ENCODE measurements at places on chromosomes 12 and 14.

DNA sequence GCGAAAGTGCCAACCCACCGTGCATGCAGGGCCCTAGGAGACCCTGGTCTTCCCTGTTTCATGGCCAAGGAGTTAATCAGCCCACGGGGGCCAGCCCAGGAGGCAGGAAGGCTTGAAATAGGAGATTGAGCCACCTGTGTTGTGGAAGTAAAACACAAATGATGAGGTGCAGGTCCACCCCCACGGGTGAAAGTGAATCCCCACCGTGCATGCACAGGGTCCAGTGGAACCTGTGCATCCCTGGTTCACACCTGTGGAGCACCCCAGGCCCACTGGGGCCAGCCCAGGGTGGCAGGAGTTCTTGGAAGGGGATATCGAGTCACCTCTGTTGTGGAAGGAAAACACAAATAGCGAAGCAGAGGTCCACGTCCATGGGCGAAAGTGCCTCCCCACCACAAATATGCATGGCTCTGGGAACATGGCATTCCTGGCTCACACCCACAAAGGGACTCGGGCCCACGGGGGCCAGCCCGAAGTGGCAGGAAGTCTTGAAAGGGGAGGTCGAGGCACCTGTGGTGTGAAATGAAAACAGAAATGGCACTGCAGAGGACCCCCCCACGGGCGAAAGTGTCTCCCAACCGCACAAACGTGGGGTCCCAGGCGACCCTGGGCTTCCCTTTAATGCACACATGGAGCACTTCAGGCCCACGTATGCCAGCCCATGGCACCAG, 381.5 kb downstream of the ALG10 start:
- DNase-seq = no peak

GRCh38 chr14:68444449-68445168, 348.3 kb downstream of the ZFP36L1 start:
- no peak for DNase-seq

DNA sequence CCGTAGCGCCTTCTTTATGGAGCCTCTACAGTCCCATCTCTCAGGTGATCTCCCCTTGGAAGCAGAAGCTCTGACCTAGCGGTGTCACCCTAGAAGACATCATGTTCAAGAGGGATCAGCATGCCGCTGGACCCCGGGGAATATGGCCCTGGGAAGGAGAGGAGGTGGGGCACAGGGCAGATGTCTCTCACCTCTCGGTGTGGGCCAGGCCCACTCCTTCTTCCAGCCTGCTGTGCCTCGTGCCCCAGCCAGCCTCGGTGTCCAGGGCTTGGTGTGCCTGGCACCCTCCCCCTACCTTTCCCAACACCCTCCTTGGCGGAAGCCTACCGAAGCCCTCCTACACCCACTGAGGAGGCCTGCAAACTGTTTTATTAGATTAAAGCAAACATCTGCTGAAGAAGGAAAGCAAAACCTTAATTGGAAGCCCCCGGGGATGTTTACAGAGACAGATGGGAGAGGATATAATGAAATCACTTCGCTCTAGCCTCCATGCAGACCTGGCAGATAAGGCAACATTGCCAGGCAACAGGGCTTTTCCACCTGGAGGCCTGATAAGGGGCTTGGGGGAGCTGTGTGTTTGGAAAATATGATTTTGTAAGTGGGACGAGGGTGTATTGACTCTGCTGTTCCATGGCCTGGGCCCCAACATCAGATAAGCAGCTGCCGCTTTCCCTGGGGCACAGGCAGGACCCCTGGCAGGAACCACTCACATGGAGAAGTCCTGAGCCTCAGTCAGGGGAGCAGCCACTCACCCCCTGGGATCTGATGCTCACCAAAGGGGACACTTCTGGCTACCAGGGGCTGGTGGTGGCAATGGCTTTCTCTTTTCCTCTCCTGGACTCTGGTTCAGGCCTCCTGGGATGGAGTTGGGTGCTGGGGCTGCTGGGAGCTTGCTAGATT, 5.7 kb upstream of the CHGA start:
- no peak for DNase-seq

DNA sequence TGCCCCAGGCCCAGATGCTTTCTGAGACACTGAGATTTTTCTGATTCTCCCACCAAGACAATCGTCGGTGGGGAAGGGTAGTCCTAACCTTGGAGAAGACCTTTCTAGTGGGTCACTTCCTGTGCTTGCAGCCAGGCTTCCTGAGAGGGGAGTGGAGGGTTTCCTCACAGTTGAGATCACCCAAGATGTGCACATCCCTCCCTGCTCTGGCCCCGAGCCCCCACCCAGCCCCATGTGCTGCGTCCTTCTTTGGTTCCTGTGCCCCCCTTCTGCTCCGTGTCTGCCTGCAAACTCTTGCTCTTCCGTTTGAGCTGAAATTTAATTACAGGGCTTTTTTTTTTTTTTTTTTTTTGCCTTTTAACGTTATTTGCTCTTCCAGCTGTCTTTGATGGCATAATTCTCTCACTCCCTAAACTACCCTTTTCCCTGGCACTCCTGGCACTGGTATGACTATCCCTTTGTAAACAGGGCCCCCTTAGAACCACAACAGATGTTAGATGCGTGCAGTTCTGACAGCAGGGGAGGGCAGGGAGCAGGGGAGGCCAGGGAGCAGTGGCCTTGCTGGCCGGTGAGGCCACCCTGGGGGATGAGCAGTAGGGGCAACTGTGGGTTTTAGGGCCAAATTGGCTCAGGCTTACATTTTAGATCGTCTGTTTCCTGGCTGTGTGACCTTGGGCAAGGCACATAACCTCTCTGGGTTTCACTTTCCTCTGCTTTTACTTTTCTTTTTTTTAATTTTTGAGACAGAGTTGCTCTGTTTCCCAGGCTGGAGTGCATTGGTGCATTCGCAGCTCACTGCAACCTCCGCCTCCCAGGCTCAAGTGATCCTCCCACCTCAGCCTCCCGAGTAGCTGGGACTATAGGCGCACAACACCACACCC, 144.5 kb downstream of the PHETA1 start:
- DNase-seq = no peak

DNA sequence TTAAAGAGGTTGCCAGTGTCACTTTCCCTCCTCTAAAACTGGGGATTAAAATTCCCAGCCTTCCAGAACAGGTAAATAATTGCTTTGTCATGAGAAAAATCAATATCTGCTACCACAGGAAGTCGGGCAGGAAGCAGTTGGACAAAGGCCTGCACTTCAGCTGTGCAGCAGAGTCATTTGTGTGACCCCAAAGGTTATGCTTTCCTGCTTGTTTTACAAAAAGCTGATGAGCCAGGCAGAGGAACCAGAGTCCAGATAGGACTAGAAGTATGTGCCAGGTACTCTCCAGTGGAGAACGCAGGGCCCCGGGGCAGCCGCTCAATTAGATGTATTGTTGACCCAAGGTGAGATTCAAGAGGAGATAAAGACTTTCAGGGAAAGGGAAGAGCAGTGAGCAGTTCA, 117.1 kb upstream of the FRMD6 start:
- no peak for DNase-seq

DNA sequence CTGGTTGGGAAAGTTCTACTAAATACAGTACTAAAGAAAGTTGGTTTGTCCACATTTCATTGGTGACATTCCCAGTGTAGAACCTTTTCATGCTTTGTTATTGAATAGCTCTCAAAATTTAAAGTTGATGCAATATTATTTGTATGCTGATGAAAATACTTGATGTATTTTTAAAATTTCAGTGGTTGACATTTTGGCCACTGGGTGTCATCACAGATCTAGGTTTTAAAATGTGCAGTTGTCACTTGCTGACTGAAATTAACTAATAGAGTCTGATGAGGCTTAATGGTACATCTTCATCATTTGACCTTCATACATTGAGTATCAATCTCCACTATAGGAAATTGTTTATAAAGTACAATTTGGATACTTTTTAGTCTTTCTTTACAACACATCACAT, 37.1 kb downstream of the CMAS start:
- DNase-seq = no peak

- DNase-seq = no peak
Observed at GRCh38 chr12:10170216-10170615, 1.7 kb downstream of the OLR1 start.

DNA sequence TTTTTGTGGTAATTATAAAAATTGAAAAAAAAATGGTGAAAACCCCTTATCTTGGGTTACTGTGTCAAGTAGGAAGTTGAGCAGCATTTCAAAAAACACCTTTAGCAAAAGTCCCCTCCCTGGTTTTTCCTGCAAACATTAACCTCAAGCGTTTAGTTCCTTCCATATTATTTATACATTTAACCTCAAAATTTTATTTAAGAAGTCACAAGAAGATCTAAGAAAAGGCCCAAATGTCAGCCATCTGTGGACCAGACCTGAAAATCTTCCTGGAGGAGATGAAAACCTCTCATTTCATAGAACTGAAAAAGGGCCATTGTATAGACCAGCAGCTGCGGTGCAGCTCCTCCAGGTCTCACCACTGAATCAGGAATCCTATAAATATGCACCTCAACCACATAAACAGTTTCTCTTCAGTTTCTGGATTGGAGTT, 40.4 kb upstream of the BTG1 start:
- DNase-seq = no peak

GRCh38 chr12:53431187-53431586, 7.5 kb downstream of the AMHR2 start:
- DNase-seq = no peak

- DNase-seq = no peak
Observed at GRCh38 chr14:59811815-59812214, 58.8 kb downstream of the RTN1 start.

DNA sequence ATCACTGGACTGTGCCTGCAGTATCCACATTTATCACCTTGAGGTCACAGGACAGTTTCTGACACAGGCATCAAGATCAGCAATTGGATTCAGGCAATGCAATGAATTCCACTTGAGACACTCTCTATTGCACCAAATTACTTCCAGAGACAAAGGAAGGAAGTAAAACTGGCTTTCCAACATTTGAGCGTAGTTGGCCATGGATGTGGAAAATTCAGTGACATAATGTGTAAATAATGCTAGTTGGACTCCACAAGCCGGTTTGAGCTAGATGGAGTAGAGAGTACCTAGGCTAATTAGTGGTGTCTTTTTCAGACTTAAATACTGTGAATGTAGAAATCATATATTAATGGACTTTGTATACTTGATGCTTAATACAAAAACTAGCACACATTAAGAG, 168.3 kb upstream of the SYT1 start:
- DNase-seq = no peak

DNA sequence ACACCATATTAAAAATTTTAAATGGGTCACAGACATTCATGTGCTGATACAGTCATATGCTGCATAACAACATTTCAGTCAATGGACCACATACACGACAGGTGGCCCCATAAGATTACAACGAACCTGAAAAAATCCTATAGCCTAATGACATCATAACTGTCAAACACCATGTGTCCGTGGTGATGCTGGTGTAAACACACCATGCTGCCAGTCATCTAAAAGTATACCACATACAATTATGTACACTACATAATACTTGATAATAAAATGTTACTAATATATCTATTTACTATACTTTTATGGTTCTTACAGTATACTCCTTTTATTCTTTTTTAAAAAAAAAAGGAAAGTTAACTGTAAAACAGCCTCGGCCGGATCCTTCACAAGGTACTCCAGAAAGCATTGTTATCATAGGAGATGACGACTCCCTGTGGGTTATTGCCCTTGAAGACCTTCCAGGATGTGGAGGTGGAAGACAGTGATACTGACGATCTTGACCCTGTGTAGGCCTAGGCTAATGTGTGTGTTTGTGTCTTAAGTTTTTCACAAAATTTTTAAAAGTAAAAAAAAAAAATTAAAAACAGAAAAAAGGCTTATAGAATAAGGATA, 5.0 kb upstream of the TDG start:
- DNase-seq = no peak

DNA sequence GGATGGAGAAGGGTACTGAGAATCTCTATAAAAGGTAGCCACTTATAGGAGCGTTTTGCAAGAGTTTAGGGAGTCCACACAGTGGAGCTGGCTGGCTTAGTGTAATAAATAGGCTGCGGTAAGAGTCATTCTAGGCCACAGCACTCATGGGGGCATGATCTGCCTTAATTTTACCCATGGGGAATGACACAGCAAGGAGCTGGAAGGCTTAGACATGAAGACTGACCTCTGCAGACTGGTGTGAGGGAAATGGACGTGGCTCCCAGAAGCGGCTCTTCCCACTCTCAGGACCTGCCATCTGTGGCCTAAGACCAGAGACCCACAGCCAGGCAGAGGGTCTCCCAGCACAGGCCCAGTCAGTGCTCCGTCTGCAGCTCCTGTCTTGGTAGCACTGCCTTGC, 173.3 kb downstream of the PPM1H start:
- no peak for DNase-seq

DNA sequence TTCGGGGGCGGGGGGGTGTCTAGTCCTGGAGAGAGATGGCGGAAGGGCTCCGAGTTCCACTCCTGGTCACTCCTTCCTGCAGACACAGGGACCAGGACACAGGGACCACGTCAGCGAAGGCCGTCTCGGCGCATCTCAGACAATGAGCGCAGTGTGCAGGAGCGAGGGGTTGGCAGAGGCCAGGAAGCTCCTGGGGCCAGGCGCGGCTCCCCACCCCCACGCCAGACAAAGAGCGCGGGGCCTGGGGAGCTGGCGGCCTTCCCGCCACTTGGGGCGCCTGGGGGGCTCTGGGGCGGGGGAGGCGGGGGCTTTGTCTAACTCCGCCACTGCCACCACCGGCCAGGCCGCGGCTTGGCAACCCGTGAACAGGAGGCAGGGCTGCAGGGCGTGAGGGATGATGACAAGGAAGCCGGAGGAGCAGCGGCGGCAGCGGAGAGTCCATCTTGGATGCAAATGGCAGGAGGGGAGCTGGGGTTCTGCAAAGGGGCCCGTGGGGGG, 2.2 kb downstream of the CDK2AP1 start:
- no peak for DNase-seq
